ENCODE measurements at places on chromosomes 13 and 19. TPM values are rescaled to one million over a fixed set of nuclear protein-coding genes. Genes with fewer than 3 reads are reported as not detected.

The IZUMO2 gene
- polyA plus RNA-seq, result 0.35 TPM

DNA sequence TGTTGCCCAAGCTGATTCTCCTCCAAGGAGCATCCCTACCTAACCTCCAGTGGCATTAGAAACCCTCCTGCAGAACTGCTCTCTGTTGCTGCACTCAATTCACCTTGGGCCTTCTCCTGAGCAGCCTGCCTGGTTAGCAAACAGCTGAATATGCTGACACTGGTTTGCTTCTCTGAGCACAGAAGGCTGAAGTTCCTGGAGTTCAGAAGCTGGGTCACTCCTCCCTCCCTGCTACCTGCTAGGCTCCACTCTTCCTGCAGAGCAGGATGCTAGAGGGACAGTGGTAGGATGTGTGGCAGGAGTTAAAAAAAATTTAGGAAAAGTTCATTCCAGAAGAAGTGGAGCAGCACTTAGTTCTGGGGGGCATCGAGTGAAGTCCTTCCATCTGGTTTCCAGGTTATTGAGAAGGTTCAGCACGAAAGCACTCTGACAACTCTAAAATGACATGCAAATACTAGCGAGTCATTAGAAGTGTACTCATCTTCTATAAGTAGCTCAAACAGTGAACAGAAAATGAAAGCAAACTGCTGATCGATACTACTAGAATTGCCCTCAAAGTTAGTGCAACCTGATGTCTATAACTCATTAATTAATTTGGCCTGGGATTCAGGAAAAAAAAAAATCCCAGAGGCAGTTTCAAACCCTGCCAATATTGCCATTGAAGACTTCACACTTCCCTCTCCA is 293.7 kb downstream of the POU4F1 start:
- no peak for DNase-seq

- no peak for DNase-seq
Observed at GRCh38 chr13:98510156-98510509, 66.8 kb downstream of the STK24 start.

GRCh38 chr19:55654868-55655647 is at the start of gene U2AF2:
Gene U2AF2 (plus strand): TSS chr19:55655035. CDS start chr19:55655105, 70 bp downstream.
- peak; percentile 91 for DNase-seq

GRCh38 chr13:99655351-99656091 is 154.2 kb downstream of the TM9SF2 start:
- no peak for DNase-seq

DNA sequence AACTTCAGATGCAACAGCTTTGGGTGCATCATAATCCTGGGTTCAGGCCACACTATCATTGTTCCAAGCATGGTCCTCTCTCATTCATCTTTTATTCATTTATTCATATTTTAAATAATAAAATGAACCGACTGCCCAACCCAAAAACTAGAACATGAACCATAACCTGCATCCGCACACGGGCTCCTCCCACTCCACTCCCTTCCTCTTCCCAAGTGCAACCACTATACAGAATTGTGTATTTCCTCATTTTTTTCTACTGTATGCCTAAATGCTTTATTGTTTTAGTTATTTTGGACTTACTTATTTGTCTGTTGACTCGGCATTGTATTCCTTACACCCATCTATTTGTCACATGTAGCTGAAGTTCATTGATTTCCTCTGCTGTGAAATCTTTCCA is 30.7 kb upstream of the POMP start:
- DNase-seq, result no peak

DNA sequence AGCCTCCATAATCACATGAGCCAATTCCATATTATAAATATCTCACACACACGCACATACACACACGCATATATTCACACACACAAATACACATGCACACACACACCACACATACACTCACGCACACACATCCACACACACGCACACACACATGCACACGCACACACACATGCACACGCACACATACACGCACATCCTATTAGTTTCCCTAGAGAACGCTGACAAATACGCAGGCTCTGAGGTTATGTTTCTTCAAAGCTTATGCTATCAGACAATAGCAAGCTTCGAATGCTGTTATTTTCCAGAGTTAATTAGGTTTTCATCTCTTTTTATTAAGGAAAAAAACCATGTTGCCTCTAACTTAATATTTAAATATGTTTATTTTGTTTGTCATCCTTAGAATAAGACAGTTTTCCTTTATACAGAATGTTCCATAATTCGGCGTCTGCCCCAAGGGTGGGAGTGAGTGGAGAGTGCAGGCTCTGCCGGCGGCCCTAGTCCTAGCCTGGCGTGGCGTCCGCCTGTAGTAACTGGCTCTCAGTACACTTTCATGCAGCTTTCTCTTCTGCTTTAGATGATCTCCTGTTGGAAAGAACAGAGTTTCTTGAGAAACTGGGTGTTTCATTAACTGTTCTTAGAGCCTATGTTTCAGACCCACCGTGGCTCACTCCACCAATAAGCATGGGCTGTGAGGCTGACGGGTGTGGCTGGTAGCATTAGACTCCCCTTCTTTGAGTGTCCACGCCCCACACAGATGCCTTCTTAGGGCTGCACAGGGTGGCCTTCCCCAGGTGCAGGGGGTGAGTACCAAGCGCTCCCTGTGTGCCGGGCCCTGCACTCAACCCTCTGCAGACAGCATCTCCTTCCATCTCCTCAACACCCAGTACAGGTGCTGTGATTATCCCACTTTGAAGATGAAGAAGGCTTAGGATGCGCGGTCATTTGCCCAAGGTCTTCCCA is 30.4 kb upstream of the ANKRD10 start:
- no peak for DNase-seq

- DNase-seq, result no peak
Observed at GRCh38 chr19:17706750-17707181, 12.5 kb upstream of the MAP1S start.

GRCh38 chr13:23724196-23724970 is 154.2 kb downstream of the TNFRSF19 start:
- DNase-seq, result no peak

GRCh38 chr19:30896554-30896953 is 452.7 kb downstream of the TSHZ3 start:
- peak; percentile 73 for DNase-seq

The MIDN gene
- polyA plus RNA-seq, result 43.8 TPM

DNA sequence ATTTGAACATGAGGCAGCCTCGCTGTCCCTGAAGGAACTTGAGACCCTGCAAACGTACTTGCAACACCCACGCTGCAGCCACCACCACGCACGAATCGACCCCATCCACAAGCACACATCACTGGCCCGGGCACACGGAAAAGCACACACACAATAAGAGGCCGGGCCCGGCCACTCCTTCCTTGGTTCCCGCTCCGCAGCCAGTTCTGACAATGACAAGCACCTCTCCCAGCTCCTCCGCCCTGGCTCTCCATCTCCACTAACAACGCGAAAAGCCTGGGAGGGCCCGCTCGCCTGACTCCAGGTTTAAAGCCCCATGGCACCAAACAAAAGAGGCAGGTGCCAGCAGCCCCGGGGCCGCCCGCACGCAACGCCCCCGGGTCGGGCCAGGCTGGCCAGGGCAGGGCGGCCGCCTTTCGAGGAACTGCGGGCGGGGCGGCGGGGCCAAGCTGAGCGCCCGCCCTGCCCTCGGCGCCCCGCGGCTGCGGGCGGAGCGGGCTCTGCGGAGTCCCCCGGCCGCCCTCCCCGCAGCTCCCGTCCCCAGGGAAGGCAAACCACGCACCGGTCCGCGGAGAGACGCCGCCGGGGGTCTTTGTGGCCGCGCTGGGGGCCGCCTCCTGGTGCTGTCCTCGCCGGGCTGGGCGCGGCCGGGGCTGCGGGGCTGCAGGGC is 495 bp downstream of the DCLK1 start:
- DNase-seq, result peak; percentile 18

The PRDX2 gene
- 274 TPM for polyA plus RNA-seq

The NXNL1 gene
- polyA plus RNA-seq, result 0.35 TPM

DNA sequence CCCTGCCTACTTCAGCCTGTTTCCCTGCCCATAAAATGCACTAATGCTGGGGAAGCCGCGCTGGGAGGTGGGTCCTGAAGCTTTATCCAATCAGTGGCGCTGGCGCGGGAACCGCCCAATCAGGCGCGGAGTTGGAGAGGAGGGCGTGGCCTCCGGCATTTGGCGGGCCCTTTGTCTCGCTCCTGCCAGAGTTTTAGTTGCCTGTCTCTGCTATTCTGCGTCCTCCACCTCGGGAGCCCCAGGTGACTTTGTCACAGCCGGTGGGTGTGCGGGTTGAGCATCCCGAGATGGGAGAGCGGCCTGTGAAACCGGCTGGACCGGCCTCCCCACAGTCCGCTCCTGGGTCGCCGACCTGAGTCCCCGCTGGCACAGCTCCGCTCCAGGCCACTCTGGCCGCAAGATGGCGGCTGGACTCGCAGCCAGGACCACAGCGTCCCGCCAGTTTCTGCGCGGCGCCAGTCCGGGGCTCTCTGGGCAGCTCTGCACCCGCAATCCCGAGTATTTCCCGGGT is 30.7 kb upstream of the ZNF429 start:
- DNase-seq, result peak; percentile 92

GRCh38 chr19:14528419-14529253 is 758 bp upstream of the TECR start:
- DNase-seq, result no peak

DNA sequence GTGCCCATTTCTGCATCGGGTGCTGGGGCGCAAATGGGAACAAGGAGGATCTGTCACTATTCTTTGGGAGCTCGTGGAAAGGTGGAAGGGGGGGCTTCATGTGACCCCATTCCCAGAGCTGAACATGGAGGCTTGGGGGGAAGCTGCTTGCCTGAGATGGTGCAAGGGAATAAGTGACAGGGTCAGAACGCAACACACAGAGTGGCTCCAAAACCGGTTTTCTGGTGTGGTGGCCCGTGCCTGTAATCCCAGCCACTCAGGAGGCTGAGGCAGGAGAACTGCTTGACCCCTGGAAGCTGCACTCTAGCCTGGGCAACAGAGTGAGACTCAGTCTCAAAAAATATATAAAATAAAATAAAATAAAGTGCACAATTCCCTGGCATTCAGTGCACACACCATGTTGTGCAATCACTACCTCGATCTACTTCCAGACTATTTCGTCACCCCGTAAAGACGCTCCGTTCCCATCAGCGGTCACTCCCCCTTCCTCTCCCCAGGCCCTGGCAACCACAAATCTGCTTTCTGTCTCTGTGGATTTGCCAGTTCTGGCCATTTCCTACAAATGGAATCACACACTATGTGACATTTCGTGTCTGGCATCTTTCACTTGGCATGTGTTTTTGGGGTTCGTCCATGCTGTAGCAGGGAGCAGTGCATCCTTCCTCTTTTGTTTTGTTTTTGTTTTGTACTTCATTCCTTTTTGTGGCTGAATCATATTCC is 18.2 kb upstream of the COMP start:
- DNase-seq, result no peak

DNA sequence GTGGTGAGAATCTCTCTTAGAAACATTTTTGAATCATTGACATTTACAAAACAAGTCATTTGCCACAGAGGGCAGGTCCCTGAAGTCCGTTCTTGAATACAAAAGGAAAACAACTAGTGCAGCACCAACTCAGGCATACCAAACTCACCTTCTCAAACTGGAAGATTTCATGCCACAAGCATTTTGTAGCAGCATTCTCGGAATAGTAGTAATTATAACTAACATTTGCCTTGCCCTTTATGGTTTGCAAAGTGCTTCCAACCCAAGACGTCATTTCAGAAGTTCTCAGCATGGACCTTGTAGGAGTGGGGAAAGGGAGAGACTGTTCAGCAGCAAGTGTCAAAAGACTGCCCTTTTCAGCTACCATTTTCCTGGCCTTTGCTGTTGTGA is 344.6 kb downstream of the RFC3 start:
- DNase-seq, result no peak

The LENG9 gene
- polyA plus RNA-seq, result 1.7 TPM

- no peak for DNase-seq
Observed at GRCh38 chr19:12913851-12914690, 5.0 kb downstream of the SYCE2 start.

- no peak for DNase-seq
Observed at GRCh38 chr19:17337675-17338432, 501 bp downstream of the GTPBP3 start.

DNA sequence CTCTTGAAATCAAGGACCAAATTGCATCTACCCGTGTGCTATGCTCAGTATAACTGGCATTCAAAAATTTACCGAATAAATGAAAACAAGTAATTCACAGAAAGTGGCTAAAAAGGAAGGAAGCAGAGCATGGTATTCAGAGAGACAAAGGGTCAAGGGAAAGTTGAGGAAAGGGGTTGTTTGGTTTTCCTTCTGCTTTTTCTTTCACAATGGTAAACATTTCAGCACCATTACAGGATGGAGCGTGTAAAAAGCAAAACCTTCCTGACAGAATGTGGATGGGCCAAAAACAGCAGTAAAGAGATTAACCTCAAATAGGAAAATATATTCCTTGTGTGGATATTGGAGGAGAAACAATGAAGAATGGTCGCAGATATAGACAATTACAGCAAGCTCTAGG is 14.8 kb downstream of the DIAPH3 start:
- no peak for DNase-seq

DNA sequence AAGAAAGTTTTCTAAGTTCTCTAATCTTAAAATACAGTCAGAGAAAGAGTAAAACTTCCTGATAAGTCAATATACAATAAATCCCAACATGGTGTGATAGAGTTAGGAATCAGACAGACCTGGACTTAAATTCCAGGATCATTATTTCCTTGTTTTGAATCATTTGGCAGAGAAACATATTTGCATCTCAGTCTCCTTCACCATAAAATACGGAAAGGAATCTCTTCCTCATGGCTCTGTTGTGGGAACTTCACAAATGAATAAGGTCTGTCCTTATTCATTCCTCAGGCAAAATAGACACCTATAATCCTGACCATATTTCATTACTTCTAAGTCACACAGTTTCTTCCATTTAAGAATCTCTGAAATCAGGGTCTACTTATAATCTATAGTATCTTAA is 19.3 kb upstream of the SERP2 start:
- no peak for DNase-seq

The PSG1 gene
- polyA plus RNA-seq, result not detected

GRCh38 chr19:42487032-42487797 is 41.1 kb downstream of the CEACAM1 start:
- no peak for DNase-seq

DNA sequence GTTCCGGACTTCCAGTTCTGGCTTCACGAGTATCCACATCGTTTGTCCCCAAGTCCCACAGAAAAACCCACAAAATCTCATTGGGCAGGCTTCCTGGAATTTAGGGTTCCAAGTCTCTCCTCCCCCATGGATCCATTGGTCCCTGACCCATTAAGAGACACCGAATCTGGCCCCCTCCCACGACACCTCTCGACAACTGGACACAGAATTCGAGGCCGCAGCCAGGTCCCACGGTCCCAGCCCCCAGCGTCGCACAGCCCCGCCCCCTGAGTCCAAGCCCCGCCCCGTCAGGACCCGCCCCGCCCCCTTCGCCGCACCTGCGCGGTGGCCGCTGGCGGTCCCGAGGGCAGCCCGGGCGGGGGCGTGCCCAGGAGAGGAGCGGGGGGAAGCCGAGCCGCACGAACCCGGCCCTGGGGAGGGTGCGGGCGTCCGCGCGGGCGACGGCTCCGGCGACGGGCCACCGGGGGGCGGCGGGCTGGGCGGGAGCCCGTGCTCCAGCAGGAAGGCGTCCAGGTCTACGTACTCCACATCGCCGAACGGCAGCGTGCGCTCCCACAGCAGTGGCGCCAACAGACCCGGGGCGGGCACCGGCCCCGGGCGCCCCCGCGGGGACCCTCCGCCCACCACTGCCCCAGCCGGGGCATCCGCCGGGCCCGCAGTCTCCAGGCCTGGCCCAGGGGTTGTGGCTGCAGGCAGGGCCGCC is 1.8 kb downstream of the DBP start:
- no peak for DNase-seq

All from left kidney (tissue), 8 donors.